ENCODE measurements at places on chromosomes 1 and 21.
A peak's percentile ranks its signal among the peaks of the same experiment; 100 is the strongest.

- DNase-seq: no peak
These were observed 378 bp upstream of the NUP210L start for GRCh38 chr1:154155251-154155650.

DNA sequence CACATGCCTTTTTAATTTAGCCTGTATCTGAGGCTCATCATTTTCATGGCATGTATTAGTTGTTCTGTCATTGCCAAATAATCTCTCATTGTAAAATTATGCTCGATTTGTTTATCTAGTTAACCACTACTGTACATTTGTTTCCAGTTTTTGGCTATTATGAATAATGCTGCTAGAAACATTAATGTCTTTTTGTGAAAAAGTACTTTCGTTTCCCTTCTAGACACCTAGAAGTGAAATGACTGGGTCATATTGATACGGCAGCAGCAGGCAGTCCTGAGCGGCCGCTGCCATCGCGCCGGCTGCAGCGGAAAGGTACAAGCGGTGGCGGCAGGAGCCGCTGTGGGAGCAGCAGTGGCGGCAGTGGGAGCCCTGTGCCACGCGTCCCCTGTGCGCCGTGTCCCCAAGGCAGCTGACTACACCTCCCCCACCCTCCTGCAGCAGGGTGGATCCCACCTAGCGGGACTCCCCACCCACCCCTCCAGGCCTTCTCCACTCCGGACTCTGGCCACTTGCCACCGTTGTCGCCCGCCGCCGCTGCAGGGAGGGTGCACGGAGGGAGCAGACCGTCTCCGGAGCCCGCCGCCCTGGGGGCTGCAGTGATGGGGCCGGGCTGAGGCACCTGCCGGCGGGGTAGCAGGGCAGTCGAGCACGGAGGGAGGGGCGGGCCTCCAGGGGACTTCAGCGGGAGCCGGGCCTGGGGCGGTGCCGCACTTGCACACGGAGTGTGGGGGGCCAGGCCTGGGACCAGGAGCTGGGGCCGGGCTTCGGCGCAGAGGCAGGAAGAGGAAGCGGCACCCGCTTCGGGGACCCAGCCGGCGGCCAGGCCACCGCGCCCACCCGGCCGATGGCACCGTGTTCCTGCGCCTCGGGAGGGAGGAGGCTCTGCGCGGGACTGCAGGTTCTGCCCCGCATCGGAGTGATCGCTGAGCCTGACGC, 66.8 kb upstream of the RGS7 start:
- peak; percentile 65 for DNase-seq

DNA sequence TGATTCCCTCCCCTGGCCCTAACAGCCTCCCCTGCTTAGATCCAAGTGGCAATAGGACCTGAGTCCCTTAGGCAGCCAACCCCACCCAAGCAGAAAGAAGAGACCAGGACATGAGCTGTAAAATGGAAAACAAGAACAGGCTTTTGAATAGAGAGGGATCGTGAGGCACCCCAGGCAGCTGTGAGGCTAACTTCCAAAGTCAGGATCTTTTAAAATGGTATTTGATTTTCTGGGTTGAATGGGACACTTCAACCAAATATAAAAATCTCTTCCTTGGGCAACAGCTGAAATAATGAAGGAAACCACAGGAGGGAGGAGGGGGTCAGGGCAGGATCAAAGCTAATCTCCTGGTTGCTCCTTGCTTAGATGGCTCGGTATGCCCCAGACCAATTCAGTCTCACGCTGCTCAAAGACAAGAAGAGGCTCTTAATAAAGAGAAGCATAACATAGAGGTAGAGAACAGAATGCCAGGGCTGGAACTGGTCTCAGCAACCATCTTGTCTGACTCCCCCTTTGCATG, 28.6 kb upstream of the AVPR1B start:
- DNase-seq: no peak

DNA sequence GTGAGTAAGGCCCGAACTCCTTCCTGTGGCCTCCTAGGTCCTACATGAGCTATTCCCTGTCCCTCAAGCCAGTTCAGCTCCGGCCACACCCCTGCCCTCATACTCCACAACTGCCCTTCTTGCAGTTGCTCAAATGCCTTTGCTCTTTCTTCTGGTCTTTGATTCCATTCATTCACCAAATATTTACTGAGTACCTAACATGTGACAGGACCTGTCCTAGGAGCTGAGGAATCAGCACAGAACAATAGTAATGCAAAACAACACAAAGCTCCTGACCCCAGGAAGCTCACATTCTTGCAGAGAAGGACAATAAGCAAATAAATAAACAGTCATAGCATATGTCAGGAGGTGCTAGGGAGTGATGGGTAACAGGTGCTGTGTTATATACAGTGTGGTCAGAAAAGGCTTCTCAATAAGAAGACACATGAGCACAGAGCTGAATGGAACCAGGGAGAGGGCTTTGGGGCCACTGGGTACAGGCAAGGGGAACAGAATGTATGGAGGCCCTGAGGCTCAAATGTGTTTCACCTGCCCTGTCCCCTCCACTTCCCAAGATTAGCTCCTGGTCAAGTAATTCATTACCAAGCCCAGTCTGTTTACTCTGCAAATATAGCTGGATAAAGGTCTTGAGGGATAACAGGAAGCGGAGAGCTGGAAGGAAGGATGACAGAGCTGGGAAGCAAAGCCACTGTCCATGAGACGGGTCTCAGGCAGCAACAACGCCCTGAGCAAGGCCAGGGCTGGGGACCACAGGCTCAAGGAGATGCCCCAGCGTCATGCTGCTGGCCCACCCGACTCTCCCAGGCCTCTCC, 145.1 kb downstream of the CSMD2 start:
- DNase-seq: no peak

DNA sequence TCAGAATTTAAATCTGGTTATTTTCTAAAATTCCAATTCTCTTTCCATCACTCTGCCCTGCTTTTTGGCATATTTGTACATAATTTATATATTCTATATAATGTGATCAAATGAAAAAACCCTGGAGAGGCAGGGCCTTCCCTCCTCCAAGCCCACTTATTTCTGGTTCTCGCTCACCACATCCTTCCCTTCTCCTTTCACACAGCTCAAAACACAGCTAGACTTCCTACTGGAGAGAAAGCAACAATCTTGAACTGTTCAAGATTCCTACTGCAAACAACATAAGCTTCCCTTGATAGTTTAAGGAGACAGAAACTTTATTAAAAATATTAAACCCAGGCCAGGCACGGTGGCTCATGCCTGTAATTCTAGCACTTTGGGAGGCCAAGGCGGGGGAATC, 7.6 kb upstream of the AIM2 start:
- no peak for DNase-seq

GRCh38 chr1:221704306-221704705, 37.6 kb downstream of the DUSP10 start:
- DNase-seq: no peak

DNA sequence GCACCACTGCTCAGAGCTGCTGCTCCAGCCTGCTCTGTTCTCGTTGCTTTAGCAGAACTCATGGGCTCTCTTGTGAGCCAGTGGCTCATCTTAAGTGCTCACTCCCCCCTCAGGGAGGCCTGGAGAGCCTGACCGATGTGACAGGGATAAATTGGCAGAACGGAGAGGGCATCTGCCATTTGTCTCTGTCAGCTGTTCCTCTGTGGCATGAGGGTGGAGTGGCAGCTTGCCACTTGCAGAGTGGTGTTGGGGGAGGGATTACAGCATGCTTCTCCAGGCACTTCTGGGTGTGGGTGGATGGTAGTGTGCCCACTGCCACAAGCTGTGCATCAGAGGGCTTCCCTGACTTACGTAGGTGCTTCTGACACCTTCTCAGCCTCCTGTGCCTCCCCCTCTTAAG, 229.5 kb downstream of the PAPPA2 start:
- peak; percentile 99 for DNase-seq

DNA sequence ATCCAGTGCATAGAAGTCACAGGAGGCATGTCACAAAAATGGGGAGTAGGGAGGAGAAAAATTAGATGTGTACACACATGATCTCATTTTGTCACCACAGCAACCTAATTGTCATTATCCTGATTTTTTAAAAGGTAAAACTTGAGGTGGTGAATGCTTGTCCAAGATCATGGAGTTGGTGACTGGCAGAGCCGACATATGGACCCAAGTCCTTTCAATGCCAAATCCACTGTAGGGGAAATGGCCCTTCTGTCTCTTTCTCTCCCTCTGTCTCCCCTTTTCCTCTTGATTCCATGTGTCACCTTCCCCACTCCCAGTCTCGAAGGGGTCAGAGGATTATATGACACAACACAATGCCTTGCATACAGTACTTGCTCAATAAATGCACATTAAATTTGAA, 65.7 kb upstream of the JUN start:
- no peak for DNase-seq

- DNase-seq: peak; percentile 52
These were observed at the start of gene CACYBP for GRCh38 chr1:174999936-175000696. TSS of gene CACYBP (plus strand) at chr1:174999947. CDS start at chr1:175000181, 234 bp downstream.

- DNase-seq: no peak
These were observed 201.1 kb downstream of the OMA1 start for GRCh38 chr1:58345215-58346035.

GRCh38 chr1:53278298-53278725, 40.0 kb upstream of the MAGOH start:
- DNase-seq: peak; percentile 43

- no peak for DNase-seq
These were observed 1.8 kb downstream of the NPPA start for GRCh38 chr1:11845641-11846335.

GRCh38 chr1:237384213-237384612, 342.2 kb downstream of the RYR2 start:
- no peak for DNase-seq

- no peak for DNase-seq
These were observed 106.5 kb upstream of the SLC44A3 start for GRCh38 chr1:94713472-94714141.

- DNase-seq: no peak
These were observed 7.3 kb downstream of the GSTM5 start for GRCh38 chr1:109719337-109719837.

DNA sequence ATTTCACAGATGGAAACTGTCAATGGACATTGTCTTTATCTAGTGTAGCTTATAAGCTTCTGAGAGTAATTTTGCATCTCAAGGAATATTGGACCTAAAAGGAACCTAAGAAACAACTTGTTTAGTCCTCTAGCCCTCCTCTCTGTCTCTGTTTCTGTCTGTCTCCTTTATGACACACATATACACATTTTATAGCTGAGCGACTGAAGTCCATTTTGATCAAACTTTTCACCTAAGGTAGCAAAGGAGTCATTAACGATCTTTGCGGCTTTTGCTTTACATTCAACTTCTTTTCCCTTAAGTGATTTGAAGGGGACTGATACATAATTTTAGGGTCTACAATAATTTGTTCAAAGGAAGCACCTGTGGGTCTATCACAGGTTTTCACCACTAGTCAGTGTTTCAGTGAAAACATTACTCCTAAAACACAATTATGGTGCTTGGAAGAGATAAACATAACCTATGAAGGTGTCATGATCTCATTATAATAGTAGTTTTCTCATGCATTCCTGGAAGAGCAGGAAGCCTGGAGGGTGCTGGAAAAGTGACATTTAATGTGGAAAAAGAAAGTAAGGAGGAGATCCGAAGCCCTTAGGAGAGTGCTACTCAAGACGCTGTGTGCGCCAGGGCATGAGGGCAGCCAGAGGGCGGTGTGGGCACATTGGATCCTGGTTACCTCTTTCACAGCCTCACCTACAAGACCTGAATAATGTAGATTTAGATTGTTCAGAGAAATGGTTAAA, 248.6 kb downstream of the DNM3 start:
- DNase-seq: peak; percentile 7

DNA sequence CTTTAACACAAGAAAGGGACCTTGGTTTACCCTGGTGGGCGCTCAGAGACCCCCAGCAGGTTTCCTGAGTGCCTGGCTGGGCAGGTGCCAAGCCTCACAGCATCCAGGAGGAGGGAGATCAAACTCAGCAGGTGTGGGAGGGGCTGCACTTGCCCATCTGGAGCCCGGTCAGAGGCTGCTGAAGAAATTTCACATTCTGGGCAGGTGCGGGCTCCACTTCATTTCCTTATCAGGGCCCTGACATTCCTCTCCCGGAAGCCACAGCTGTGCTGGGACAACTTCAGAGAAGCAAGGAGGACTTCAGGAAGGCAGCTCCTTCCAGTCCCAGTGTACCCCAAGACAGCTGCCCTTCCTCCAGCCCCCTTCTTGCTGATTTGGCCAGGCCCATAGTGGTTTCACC, 82.9 kb downstream of the ITPKB start:
- peak; percentile 12 for DNase-seq

GRCh38 chr1:55209247-55209646, 5.9 kb downstream of the USP24 start:
- DNase-seq: no peak

GRCh38 chr1:10031461-10031860, 1.3 kb upstream of the UBE4B start:
- DNase-seq: no peak

DNA sequence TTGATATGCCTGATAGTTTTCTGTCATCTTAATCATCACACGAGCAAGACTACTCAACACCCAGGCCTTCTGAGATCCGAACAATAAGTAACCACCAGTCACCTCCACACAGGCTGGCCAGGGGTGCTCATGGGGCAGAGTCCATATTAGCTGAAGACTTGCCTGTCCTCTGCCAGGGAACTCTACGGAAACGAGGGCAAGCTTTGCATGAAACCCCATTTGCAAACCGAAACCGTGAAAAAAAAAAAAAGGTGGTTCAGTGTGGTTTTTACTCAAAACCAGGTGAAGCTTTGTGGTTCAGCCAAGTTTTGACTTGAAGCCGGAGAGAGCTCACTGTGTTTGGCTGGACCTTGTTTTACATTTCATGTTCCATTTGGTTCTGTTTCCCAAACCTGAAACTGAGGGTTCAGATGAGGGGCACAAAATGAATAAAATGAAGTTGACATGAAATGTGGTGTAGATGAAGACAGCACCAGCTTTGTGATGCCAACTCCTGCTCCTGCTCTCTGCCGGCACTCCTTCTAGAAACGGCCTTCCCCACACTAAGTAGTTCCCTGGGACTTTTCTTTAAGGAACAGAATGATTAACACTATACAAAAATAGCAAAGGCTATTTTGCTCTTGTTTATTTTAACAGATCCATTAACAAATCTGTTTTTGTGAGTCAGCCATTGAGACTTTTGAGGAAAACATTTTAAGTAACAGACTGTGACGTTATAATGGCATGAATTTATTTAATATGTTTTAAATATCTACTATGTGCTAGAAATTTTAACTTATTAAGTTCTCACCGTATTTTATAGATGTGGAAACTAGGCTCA, 74.7 kb downstream of the RUNX1 start:
- no peak for DNase-seq

DNA sequence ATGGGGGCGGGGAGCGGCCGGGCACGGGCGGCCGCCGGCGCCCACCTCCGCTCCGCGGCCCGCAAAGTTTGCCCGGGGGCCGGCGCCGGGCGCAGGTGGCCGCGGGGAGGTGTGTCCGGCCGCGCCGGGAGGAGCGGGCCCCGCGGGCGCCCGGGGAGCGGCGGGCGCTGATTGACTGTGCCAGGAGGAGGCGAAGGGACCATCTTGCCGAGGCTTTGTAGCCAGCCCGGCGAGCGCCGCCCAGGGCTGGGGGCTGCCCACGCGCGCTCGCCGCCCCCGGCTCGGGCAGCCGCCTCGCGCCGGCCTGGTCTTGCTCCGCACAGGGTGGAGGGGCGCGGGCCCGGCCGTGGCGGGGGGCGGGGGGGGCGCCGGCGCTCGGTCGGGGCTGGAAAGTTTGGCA, 432 bp downstream of the EPHB2 start:
- DNase-seq: no peak
